Urinary bladder (tissue), 4 donors: ENCODE measurements at places on chromosomes 13 and 19. TPM values are rescaled to one million over a fixed set of nuclear protein-coding genes. Genes with fewer than 3 reads are reported as not detected.

Gene MYH14
- 15.5 TPM for total RNA-seq

Gene MISP
- 1.4 TPM for total RNA-seq

Gene C1QTNF9B
- 0.58 TPM for total RNA-seq

DNA sequence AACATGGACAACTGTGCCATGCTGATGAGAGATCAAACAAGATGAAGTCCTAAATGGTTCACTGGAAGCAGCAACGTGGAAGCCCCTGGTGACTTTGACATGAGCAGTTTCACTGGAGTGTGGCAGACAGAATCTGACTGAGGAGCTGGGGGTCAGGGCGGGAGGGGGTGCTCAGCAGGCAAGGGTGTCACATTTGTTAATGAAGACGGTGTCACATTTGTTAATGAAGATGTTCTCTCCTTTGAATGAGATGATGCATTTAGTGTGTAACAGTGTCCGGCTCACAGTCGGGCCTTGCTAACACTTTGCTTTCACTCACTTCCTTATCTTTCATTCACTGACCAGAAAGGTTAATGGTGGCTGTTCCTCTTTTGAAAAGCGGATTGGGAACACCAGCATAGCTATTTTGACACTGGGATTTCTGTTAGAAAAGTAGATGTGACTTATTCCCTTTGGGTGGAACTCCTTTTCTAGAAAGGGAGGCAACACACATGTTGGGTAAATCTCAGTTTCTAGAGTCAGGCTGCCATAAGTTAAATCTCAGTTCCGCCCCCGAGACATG lies 693.7 kb downstream of the UQCRFS1 start:
- DNase-seq, result no peak

- no peak for DNase-seq
These were observed 102.4 kb downstream of the EFNB2 start for GRCh38 chr13:106433066-106433465.

DNA sequence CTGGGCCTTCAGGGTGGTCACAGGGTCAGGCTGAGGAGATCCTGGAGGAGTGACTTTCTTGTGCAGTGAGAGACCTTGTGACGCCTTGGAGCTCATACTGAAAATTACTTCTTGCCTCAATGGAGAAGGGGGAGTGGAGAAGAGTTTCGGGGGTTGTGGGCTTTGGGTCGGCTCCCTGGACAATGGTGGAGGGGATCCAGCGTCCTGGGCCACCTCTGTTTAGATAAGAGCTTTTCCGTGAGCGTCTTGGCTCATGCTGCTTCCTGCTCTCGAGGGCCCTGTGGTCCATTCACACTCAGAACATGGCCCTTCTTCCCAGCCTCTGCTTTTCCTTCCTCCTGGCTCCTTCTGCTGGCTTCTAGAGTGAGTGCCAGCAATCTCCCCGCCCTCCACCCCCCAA lies 81.9 kb downstream of the FLT1 start:
- DNase-seq, result no peak

GRCh38 chr13:28048768-28049167 lies 51.6 kb downstream of the FLT3 start:
- no peak for DNase-seq

GRCh38 chr19:57850553-57851017 lies 926 bp downstream of the ZNF587 start:
- peak; percentile 64 for DNase-seq
